ENCODE measurements at places on chromosomes 6 and 20.

DNA sequence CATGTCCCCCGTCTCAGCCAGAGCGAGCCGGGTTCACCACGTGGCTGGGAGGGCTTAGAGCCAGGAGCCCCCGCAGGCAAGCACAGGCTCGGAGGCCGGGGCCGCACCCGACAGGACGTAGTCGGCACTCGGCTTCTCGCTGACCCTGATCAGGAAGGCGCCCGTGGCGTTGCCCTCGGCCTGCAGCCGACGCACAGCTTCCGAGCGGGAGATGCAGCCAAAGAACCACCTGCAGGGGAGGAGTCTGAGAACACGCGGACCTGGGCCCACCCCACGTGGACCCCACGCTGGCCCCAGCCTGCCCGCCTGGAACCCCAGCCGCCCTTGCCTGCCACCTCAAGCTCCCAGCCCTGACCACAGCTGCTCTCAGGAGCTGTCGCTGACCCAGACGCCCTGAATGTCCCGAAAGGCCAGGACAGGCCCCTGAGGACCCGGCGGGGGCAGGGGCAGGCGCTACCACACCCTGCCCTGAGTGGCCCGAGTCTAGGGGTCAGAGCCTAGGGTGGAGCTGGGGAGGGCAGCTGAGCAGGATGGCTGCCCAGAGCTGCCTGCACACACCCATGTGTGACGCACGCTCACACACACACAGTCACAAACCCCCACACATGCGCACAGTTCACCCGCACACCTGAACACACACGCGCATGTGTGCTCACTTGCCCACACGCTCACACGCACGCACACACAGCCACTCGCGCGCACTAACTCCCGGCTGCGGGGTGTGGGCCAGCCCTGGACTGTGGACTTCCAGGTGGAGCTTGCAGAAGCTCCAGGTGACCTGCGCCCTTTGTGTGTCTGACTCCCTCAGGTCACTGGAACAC is 2.1 kb downstream of the PTK6 start:
- DNase-seq: no peak
- H3K27ac ChIP-seq: no peak overlapping the region
- peaks cover 29% of the 10 kb centered on the region for H3K27me3 ChIP-seq
- H3K4me3 ChIP-seq: no peak overlapping the region
- H3K4me1 ChIP-seq: peaks cover 30% of the 10 kb centered on the region
- no peaks in the 10 kb centered on the region for H3K36me3 ChIP-seq

DNA sequence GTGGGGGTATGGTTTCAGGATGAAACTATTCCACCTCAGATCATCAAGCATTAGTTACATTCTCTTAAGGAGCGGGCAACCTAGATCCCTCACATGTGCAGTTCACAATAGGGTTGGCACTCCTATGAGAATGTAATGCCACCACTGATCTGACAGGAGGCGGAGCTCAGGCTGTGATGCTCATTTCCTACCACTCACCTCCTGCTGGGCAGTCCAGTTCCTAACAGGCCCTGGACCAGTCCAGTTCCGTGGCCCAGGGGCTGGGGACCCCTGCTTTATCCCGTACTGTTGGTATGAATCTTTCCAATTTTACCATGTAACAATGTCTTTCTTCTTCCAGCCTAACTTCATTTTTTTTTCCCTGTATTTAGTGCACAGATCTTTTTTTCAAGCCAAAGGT is 94.9 kb downstream of the OGFRL1 start:
- DNase-seq: no peak
- no peak overlapping the region for H3K4me3 ChIP-seq
- H3K27ac ChIP-seq: no peak overlapping the region
- H3K4me1 ChIP-seq: no peaks in the 10 kb centered on the region
- H3K27me3 ChIP-seq: no peaks in the 10 kb centered on the region

DNA sequence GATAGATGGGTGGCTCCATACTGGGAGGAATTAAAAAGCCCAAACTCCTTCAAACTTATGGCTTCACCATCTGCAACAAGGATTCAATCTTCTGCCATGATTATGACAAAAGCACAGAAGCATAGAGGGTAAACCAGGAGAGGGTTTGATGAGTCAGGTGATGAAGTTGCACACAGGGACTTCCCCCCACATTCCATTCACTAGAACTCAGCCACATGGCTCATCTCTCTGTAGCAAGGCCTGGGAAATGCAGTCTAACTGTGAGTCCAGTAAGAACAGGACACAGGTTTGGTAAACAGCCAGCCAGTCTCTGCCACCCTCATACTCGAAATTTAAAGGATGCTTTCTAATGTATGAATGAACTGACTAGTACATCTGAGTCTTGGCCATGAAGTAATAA is 142.9 kb downstream of the HIVEP2 start:
- no peak overlapping the region for H3K4me3 ChIP-seq
- no peaks in the 10 kb centered on the region for H3K4me1 ChIP-seq
- H3K36me3 ChIP-seq: no peaks in the 10 kb centered on the region
- DNase-seq: no peak
- no peak overlapping the region for H3K27ac ChIP-seq
- no peaks in the 10 kb centered on the region for H3K27me3 ChIP-seq

DNA sequence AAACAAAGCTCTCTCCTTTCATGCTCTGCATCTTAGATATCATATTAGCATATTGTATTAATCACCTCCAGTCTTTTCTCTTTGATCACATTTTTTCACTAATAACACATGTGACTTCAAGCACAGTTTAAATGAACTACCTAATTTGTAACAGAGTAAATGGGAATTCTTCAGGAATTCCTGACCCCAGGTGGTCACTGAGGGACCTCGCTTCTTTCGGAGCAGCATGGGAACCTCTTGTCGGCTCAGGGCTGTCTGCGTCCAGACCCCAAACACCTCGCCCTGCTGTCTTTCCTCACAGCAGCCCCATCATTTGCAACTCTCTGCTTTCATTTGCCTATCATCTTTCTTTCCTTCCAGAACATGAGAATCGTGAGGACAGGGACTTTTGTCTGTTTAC is 103.5 kb downstream of the DACT2 start:
- no peak overlapping the region for H3K27ac ChIP-seq
- peaks cover 10% of the 10 kb centered on the region for H3K27me3 ChIP-seq
- H3K4me3 ChIP-seq: no peak overlapping the region
- no peaks in the 10 kb centered on the region for H3K36me3 ChIP-seq
- no peak for DNase-seq

DNA sequence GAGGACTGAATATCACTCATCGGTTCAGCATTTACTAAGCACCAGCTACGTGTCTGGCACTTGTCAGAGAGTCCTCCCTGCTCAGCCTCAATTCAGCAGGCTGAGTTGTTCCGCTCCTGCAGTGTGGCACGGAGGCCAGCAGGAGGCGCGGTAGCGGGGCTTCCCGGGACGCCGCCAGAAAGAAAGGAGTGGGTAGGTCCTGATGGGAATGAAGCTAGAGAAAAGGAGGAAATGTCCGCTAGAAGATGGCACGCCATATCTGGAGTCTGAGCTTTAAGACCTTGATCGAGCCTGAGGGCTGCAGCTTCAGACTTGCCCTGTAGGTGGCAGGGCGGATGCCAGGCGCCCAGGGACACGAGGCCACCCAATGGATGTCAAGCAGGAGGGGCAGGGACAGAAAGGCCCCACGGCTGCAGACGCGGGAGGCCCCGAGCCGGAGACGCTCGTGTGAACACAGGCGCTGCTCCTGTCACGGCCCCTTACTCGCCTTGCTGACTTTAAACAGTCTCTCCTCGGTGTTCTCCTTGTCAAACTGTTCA is 18.7 kb downstream of the SERPINB6 start:
- H3K27ac ChIP-seq: peak overlapping the region; percentile 40
- H3K36me3 ChIP-seq: peaks cover 42% of the 10 kb centered on the region
- peaks cover 17% of the 10 kb centered on the region for H3K4me1 ChIP-seq
- peak; percentile 88 for DNase-seq

DNA sequence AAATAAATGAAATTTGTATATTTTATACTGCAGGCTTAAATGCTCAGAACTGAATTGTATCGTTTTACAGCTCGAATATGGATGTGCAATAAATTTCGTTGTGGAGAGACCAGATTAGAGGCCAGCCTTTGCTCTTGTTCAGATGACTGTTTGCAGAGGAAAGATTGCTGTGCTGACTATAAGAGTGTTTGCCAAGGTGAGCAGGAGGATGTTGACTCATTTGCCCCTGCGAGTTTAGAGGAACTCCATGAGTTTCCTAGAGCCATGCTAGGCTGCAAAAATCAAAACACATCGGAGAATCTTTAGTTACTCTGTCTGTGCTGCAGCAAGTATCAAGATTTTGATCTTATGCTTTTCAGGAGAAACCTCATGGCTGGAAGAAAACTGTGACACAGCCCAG is 15.4 kb downstream of the ENPP3 start:
- no peaks in the 10 kb centered on the region for H3K4me1 ChIP-seq
- H3K36me3 ChIP-seq: no peaks in the 10 kb centered on the region
- no peak overlapping the region for H3K27ac ChIP-seq
- H3K27me3 ChIP-seq: no peaks in the 10 kb centered on the region
- H3K4me3 ChIP-seq: no peak overlapping the region

DNA sequence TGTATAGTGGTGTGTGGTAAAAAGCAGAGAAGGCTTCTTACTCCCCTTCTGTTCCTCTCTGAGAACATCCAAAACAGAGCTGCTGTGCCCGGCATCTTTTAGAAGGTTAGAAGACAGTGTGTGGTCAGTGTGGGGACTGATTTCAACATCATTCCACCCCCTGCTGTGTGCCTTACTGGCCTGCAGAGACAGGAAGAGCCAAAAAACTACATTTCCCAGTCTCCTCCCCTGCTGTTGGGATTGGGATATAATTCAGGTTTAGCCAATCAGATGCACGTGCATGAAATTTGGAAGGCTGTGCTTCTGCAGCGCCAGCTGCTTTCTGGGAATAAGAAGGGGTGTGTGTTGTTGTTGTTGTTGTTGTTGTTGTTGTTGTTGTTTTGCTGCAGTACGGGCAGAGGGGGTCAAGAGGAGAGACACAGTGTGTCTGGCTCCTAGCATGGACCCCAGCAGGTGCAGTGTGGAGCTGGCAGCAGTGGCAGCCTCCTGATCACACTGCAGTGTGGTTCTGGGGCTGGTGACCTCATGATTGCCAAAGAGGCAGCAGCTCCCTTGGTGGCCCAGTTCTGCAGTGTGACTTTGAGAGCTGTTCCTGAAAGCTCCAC is 74.7 kb downstream of the MRPL14 start:
- peaks cover 65% of the 10 kb centered on the region for H3K4me1 ChIP-seq
- H3K4me3 ChIP-seq: no peak overlapping the region
- H3K27ac ChIP-seq: peak overlapping the region; percentile 22
- H3K36me3 ChIP-seq: no peaks in the 10 kb centered on the region

GRCh38 chr6:111662794-111663593 is 57.3 kb upstream of the TRAF3IP2 start:
- peak overlapping the region; percentile 91 for H3K27ac ChIP-seq
- H3K27me3 ChIP-seq: no peaks in the 10 kb centered on the region
- no peak overlapping the region for H3K4me3 ChIP-seq
- H3K36me3 ChIP-seq: peaks cover 14% of the 10 kb centered on the region
- peaks cover 54% of the 10 kb centered on the region for H3K4me1 ChIP-seq

GRCh38 chr20:3082306-3082951 is 2.1 kb downstream of the AVP start:
- peaks cover 8% of the 10 kb centered on the region for H3K4me1 ChIP-seq
- DNase-seq: no peak
- H3K4me3 ChIP-seq: no peak overlapping the region
- H3K27ac ChIP-seq: no peak overlapping the region
- H3K27me3 ChIP-seq: peaks cover 59% of the 10 kb centered on the region
- no peaks in the 10 kb centered on the region for H3K36me3 ChIP-seq
